ENCODE measurements at places on chromosomes 5 and 9.

DNA sequence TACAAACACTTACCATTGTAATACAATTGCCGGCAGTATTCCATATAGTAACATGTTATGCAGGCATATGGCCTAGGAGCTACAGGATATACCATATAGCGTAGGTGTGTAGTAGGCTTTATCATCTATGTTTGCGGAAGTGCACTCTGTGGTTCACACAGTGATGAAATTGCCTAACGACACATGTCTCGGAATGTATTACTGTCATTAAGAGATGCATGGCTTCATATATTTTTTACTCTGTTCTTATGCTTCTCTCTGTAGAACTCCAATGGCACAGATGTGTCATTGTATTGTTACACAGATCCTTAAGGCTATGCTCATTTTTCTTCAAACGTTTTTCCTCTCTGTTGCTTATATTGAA is 19.2 kb upstream of the ANKRD18A start:
- no peak for DNase-seq

DNA sequence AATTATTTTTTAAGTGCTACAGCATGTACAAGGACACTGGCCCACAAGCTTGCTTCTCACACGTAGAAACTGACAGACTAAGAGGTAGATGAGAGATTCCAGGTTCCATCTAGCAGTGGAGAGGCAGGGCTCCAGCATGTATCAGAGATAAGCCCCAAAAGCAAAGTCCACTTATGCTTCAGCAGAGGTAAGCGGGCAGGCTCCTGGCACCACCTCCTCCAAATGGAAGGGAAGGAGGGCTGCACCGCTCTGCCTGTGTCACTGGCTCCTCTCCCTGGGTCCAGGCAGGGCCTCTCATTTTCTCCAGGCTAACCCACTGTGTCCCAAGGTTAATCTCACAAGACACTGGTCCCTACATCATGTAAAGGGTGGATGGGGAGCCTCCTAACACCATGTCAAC is 15.9 kb downstream of the GRHPR start:
- DNase-seq, result no peak

GRCh38 chr9:5263351-5264218 is 32.4 kb downstream of the INSL4 start:
- DNase-seq, result no peak

- DNase-seq, result no peak
Observed at GRCh38 chr9:132663117-132663516, 6.7 kb downstream of the DDX31 start.

DNA sequence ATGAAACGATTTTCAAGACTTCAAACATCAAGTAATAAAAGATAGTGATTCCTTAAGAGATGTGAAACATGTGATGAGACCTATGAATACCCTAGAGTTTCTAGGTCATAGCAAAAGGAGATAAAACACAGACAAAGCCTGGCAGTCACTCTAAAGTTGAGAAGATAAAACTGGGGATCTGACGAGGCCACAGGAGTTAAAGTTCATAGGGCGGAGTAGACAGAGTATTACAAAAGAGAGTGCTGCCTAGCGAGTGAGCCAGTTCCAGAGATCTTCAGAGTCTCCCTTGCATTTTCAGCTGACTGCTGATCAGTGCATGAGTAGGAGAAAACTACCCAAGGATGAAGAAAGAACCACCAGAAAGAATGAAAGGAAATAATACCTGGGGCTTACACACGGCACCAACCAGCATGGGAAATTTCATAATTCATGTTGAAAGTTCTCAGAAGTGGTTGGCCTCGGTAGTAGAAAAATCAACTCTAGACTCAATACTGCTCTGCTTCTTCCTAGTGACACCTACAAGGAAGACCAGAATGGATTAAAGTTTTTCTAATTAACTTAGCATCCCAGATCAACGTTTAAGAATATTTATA is 30.4 kb downstream of the FBXO4 start:
- no peak for DNase-seq

- DNase-seq, result no peak
Observed at GRCh38 chr5:169029661-169030274, 271.2 kb downstream of the SLIT3 start.

DNA sequence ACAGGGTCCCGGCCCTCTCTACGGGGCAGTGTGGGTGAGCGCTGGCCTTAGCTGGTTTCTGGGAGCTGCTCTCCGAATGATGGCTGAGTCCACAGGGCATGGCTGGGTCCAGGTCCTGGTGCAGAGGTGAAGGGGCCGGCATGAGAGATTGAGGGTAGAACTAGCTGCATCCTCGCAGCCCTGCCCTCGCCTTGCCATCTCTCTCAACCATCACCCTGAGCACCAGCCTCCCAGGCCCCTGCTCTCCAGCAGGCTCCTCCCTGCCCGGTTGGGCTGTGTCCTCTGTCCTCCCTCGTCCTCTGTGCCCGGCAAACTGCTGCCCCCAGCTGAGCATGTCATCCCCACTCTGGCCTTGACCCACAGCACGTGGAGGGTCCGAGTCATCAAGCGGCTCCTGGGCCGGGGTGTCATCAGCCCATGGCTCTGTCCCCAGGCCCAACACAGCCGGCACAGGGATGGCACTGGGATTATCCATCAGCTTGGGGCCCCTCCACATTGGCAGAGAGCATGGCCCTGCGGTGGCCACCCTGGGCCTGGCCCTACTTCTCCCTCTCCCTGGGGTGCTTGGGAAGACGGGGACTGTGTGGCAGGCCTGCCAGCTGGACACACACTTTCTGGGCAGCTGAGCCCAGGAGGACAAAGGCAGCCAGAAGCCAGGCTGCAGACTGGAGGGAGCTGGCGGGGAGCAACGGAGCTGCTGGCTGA is 8.4 kb downstream of the FLT4 start:
- DNase-seq, result no peak

GRCh38 chr9:95115104-95115503 is 202.4 kb downstream of the FANCC start:
- no peak for DNase-seq

- no peak for DNase-seq
Observed at GRCh38 chr9:124769549-124770358, 1.4 kb downstream of the NR6A1 start.

GRCh38 chr9:84513979-84514378 is 155.6 kb upstream of the NTRK2 start:
- DNase-seq, result no peak

DNA sequence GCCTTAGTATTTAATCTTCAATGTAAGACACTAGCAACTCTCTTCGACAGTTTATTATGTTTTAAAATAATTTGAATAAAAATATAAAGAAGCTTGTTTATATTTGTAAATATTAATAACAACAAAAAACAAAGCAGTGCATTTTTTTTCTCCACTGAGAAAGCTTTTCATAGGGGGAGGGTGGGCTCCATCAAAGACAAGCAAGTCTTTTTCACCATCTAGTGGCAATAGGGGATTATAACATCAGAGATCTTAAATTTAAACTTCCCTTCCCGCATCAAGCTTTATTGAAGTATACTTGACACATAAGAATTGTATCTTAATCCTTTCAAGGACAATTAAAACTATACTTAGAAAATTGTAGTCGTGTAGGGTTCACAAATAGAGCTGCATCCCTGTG is 9.3 kb upstream of the OR13F1 start:
- DNase-seq, result no peak

DNA sequence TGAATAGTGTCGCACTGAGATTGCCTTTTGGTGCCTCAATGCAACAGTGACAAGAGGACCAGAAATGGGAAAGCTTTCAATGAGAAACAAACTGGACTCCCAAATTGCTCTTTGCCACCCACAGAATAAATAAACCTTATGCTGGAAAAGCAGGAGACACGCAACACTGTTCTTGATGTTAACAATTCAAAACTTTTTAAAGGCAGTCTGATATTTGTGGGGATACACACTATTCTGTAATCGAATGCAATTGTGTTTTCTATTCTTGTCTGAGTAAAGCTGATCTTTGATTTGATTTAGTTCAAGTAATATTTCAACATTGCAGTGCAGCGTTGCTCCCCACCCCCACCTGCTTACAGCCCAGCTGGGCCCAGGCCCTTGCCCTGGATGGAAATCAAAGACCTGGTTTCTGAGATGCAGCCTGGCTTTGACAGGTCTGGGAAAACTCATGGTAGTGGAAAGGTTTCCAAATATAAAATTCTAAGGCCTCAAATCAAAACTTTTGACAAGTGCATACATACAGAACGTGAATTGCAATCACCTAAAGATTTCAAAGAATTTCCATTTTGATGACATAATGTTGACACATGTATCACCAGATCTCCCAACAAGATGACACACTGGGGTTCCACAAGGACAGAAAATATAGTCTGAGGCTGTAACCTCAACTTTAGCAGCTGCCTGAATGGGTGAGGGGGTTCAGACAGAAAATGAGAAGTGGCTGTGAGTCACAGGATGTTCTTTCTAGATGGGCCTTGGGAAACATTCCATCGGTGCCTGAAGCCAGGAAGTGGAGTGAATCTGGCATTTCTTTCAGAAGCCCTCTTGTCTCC is 55.1 kb downstream of the ABCA1 start:
- no peak for DNase-seq

DNA sequence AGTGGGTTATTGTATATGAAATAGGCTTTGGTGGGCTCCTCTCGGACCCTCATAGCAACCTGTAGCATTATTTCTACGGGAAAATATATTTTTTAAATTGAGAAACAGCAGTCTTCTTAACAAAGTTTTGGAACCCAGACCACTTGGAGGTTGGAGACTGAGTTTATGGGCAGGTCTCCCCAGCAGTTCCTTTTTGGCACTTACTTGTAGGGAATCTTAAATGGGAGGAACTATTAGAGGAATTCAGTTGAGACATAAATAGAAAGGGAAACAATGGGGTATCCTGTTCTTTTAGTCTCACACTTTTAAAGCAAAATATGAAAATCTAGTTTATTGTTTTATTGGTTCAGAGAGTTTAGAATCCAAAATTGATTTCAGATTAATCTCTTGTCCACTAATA is 111.5 kb downstream of the TRIO start:
- no peak for DNase-seq

- DNase-seq, result no peak
Observed at GRCh38 chr9:71764891-71765290, 3.4 kb downstream of the CEMIP2 start.

DNA sequence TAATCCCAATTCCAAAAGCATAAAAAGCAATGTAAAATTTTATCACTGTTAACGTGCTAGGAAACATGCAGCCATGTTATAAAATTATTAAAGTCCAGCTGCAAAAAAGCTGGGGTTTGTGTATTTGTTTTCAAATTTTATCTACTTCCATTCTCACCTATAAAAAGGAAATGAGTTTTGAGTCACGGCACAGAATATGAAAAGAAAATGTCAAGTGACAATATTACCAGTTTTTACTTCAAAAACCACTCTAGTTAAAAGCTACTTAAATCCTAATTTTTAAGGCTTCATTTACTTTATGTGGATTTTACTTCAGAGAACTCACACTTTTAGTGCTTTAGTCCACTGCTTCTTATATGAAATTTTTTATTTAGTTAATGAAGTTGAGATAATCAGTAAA is 72.7 kb upstream of the IFNE start:
- DNase-seq, result no peak

GRCh38 chr5:173925449-173926071 is 37.4 kb downstream of the CPEB4 start:
- peak; percentile 36 for DNase-seq

GRCh38 chr5:108503986-108504385 is 122.1 kb upstream of the FBXL17 start:
- DNase-seq, result no peak

- no peak for DNase-seq
Observed at GRCh38 chr5:113742176-113742575, 228.7 kb downstream of the YTHDC2 start.

All from activated gamma-delta T cell treated with Interleukin-2 at 50 U/mL for 16 hours (primary cell).